T-helper 2 cell (primary cell): ENCODE measurements at places on chromosomes 1 and 21.

- no peak for DNase-seq
Observed at GRCh38 chr1:242225767-242226573, 227.1 kb upstream of the MAP1LC3C start.

DNA sequence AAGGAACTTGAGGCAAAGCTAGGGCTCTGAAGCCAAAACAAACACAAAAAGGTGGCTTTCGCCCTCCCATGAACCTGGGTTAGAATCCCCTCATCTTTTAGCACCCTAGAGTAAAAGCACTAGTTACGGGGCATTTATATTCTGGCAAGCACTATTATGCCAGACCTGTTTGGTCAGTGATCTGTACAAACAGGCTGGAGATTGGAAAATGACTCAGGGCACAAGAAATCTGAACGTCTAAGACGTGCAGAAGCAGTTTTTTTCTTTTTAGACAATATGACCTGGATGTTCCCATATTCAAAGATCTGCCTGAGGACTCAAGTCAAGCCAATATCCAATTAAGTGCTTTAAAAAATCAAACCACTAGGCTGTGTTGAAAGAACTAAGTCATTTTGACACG is 3.0 kb downstream of the ZNF436 start:
- no peak for DNase-seq

DNA sequence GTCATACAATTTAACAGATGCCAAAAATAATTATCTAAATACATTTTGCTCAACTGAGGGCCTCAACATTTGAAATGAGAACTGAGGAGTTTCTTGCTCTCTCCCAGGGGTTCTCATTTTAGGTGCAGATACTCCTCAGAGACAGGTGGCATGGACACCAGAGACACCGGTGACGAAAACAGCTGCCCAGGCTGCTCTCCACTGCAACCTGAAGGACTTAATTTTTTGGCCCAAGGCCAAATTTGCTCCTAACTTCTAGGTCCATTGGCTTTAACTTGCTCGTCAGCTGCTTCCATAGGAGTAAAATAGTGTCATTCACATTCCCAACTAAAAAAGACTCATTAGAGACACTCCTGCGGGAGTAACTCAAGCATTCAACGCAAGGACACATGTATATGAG is 87.0 kb downstream of the NRIP1 start:
- DNase-seq: no peak

DNA sequence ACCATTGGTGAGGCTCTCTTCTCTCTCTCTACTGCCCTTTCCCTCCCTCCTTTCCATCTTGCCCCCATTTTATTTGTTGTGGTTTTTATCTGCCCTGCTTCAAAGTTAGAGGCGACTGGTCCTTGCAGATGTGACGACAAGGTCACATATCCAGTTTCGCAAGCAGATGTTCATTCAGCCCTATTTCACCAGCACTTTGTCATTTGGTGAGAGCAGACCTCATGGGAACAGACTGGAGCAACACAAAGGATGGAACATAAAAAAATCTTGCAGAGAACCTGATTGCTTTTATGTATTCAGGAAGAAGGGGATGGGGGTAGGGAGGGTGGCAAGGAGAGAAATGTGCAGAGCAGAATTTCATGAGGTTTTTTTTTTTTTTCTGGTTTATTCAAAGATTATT is 84.3 kb downstream of the ELAVL4 start:
- no peak for DNase-seq

DNA sequence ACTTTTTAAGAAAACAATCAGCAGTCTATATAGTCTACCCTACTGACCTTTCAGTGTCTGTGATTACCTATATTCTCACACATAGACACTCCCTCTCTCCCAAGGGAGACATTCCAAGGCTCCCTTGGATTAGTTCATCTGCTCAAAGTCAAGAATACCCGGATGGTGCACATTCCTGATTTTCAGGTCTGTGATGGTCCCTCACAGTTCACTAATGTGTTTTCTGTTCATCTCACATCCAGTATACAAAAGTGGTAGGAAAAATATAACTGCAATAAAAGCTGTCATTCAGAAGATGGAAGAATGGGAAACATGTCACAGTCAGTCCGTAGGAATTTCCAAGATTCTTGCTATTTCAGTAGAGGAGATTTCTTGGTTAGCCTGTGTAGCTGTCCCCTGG is 224.1 kb upstream of the CACYBP start:
- DNase-seq: no peak

DNA sequence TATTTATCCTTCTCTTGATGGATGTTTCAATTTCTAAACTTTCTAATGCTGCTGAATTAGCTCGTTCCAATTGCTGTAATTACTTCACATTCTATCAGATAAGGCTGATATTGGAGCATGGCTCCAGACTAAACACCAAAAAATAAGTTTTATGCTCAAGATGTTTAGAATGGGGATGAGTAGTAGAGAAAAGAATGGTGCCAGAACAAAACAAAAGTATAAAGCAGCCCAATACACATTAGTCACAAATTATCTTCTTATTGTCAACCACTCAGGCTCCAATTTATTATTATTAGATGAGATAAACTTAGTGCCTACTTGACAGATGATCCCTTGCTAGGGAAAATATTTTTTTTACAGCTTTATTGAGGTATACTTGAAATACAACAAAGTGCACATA is 21.8 kb downstream of the ATPAF1 start:
- no peak for DNase-seq

GRCh38 chr1:1799716-1800115 is 21.4 kb upstream of the NADK start:
- DNase-seq: no peak

GRCh38 chr1:214912127-214912526 is 170.4 kb upstream of the KCNK2 start:
- DNase-seq: no peak

- no peak for DNase-seq
Observed at GRCh38 chr1:30684881-30685795, 38.2 kb downstream of the MATN1 start.

DNA sequence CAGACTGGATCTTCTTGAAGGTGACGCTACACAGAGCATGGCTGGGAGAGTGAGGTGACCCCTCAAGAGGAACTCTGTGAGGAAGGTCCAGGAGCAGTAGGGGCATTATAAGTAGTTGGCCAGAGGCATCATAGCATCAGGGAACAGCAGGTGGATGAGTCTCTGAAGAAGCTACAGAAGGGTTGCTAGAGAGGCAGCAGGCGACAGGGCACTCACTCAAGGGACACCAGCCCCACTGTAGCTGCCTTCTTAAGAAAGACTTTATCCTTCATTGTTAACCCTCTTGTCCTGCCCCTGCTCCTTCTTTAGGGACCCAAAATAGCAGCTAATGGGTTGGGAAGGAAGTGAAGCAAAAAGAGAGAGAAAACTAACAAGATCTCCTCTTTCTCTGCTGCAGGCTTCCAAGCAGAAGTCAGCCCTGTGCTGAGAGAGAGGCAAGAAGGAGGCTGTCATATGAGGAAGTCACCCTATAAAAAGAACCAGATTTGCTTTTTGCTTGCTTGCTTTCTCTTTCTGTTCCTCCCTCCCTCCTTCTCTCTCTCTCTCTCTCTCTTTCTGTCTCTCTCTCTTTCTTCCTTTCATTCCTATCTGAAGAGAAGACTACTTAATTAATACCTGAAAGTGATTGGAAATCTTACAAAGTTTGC is 7.7 kb upstream of the CD5L start:
- no peak for DNase-seq

DNA sequence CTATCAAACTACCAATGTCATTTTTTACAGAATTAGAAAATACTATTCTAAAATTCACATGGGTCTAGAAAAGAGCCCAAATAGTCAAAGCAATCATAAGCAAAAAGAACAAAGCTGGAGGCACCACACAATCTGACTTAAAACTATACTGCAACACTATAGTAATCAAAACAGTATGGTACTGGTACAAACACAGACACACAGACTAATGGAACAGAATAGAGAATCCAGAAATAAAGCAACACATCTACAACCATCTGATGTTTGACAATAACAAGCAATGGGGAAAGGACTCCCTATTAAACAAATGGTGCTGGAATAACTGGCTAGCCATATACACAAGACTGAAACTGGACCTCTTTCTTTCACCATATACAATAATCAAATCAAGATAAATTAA is 39.8 kb downstream of the CD53 start:
- no peak for DNase-seq

GRCh38 chr1:51341876-51342496 is 11.6 kb upstream of the TTC39A start:
- no peak for DNase-seq

GRCh38 chr1:147726168-147726567 is 34.2 kb downstream of the GJA5 start:
- no peak for DNase-seq

DNA sequence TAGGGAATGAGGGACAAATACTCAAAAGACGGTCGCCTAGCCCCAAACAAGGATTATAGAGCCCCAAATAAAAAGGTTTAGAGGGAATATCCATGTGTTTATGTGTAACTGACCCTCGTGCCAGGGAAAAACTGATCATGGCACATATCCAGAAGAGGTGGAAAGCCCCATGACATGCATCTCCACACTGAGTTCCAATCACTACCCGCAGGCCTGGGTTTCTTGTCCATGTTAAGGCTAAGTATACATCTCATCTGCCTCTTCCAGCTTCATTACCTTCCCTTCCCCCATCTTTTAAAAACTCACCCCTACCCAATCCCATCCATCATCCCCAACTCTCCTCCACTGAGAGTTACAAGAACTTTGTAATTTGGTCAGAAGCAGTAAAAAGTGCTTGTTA is 15.2 kb downstream of the GADD45A start:
- no peak for DNase-seq
